NCI-H2171 (cell line): ENCODE measurements at places on chromosomes 11 and 22.

- DNase-seq, result peak; percentile 65
These were observed 759 bp upstream of the PEX16 start for GRCh38 chr11:45918331-45918941.

DNA sequence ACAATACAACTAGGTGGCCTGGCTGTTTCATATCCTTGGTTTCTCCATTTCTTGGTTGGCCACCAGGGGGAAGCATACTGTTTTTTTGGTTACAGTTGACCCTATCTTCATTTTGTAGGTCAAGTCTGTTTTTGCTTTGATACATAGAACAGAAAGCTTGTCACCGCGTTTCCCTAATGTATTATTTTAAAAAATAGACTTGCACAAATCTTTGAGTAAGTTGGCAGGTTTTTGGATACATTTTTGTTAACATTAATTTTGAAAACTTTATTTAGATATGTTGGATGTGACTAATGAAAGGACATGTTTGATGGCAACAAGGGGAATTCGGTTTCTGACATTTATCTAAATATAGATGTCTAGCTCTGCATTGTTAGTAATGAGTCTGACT lies 3.0 kb downstream of the NCR3LG1 start:
- no peak for DNase-seq

DNA sequence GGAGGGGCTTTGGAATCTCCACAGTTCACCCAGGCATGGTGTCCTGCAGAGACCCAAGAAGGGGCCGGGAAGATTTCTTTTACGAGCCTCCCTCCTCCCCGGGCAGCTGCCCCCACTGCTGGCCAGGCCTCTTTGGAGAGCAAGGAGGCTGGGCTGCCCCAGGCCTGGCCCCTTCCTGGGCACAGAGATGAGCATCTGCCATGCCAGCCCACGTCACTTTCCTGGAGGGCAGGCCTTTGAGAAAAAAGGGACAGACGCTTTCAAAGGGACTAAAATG lies 60.5 kb upstream of the FGF3 start:
- DNase-seq, result no peak

GRCh38 chr11:120385110-120385509 lies 48.9 kb downstream of the ARHGEF12 start:
- DNase-seq, result no peak

- DNase-seq, result no peak
These were observed 41.3 kb downstream of the SCUBE1 start for GRCh38 chr22:43301866-43302265.

GRCh38 chr11:73187854-73188253 lies 30.2 kb upstream of the P2RY2 start:
- no peak for DNase-seq

GRCh38 chr11:62554387-62555167 lies 8.0 kb upstream of the AHNAK start:
- DNase-seq, result peak; percentile 34

GRCh38 chr11:87397011-87397865 lies 359.5 kb downstream of the TMEM135 start:
- DNase-seq, result no peak

GRCh38 chr11:123030517-123030916 lies 31.4 kb downstream of the HSPA8 start:
- DNase-seq, result no peak

DNA sequence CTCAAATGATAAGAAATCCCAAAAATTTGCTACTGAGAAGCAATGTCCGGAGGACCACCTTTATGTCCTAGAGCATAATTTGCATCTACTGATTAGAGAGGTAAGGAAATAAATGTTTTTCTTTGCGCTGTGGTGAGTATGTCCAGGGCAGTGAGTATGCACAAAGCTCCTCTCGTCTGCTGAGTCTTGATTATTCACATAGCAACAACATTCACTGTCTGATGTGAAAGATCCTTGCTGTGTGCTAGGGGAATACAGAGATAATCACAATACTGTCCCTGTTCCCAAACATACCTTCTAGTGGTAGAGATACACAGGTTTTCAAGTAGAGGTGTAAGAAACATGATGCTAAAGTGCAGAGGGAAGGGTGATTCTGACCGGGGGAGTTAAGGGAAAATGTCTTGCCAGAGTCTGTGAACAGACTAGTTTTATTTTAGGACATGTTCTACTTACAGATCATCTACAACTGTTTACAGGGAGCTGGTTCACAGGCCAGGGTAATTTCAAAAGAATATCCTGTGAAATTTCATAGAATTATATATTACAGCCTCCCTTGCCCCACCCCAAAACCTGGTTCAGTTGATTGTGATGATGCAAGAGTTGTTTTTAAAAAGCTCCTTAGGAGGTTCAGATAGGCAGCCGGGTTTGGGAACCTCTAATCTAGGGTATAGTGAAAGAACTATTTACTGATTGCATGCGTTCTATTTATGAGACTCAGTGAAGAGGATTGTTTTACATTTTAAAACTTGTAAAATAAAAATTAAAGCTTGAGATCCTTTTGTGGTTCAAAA lies 12.6 kb downstream of the MED17 start:
- DNase-seq, result no peak

DNA sequence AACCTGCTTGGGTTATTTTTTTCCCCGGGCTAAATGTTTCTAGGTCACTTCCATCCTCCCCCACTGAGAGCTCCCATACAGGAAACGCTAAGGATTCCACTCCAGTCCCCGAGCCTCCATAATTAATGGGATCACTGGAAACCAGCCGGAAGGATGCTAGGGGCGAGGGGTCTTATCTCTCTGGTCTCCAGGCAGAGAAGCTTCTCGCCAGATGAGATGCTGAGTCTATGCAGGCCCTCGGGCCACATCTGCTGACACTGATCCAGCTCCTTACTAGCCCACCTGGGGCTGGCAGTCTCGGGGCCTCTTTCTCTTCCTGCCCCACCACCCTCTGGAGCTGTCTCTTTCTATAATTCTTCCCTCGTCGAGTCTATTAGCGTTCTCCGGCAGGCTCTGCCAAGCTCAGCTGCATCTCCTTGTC lies 125.9 kb upstream of the SYT13 start:
- no peak for DNase-seq

DNA sequence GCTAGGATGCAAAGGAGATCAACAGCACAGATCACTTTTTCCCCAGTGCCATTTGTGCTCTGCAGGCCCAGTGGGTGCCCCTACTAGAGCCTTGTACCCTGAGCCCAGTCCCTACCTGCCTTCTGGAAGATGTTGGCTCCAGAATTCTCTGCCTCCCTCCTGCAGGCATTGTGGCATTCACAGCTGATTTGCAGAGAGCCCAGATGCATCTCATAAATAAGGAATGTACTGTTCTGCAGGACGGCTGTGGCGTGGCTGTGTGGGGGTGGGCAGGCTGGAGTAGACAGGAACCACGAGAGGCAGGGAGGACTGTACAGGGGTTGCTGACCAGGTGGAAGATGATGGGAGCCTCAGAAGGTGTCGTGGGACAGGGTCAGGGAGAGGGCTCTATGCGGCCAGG lies 11.2 kb upstream of the MIAT start:
- no peak for DNase-seq
